Naive thymus-derived CD8-positive, alpha-beta T cell (primary cell): ENCODE measurements at places on chromosomes 11 and 22. TPM values are rescaled to one million over a fixed set of nuclear protein-coding genes. Genes with fewer than 3 reads are reported as not detected.

The CELSR1 gene
- 1.2 TPM for total RNA-seq

The SLC6A5 gene
- total RNA-seq = not detected

The MAP6 gene
- not detected for total RNA-seq

The CNTF gene
- 3.0 TPM for total RNA-seq

The APOL5 gene
- not detected for total RNA-seq

The MUC5AC gene
- total RNA-seq = not detected

The OR6A2 gene
- total RNA-seq = not detected

The WDR74 gene
- total RNA-seq = 129 TPM

The RIMBP3B gene
- 2.4 TPM for total RNA-seq

The OR52B2 gene
- not detected for total RNA-seq

The TMEM191B gene
- 11.4 TPM for total RNA-seq

The SLC15A3 gene
- 14.9 TPM for total RNA-seq

GRCh38 chr11:46826310-46827044 is 19.6 kb downstream of the CKAP5 start:
- peak overlapping the region; percentile 90 for H3K4me3 ChIP-seq
- no peaks in the 10 kb centered on the region for H3K36me3 ChIP-seq
- peak; percentile 73 for DNase-seq
- peaks cover 12% of the 10 kb centered on the region for H3K4me1 ChIP-seq
- peak overlapping the region; percentile 68 for H3K27ac ChIP-seq
- no peaks in the 10 kb centered on the region for H3K27me3 ChIP-seq

DNA sequence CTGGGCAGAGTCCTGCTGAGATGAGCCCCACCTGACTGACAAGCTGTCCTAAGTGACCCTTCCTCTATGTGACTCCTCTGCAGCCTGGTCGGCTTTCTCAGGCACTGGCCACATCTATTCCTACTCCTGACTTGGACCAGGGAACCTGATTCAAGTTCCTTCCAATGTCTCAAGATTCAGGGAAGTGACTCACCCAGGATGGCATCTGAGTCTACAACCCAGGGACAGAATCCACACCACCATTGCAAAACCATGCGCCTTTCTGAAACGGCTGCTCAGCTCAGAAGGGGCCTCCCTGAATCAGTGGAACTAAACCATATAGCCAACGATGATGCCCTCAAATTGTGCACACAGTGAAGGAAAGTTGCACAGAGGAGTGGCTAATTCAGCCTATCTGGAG is 63.9 kb upstream of the CSNK2A3 start:
- no peak for DNase-seq
- H3K4me1 ChIP-seq = no peaks in the 10 kb centered on the region
- peaks cover 9% of the 10 kb centered on the region for H3K27me3 ChIP-seq
- H3K4me3 ChIP-seq = no peak overlapping the region
- H3K36me3 ChIP-seq = no peaks in the 10 kb centered on the region
- no peak overlapping the region for H3K27ac ChIP-seq

GRCh38 chr11:12787847-12788246 is 113.6 kb downstream of the TEAD1 start:
- no peaks in the 10 kb centered on the region for H3K36me3 ChIP-seq
- no peak for DNase-seq
- no peak overlapping the region for H3K4me3 ChIP-seq
- H3K27ac ChIP-seq = no peak overlapping the region
- H3K4me1 ChIP-seq = no peaks in the 10 kb centered on the region
- peaks cover 7% of the 10 kb centered on the region for H3K27me3 ChIP-seq

- no peaks in the 10 kb centered on the region for H3K27me3 ChIP-seq
- H3K27ac ChIP-seq = no peak overlapping the region
- no peak overlapping the region for H3K4me3 ChIP-seq
- DNase-seq = no peak
- peaks cover 25% of the 10 kb centered on the region for H3K36me3 ChIP-seq
Observed at GRCh38 chr11:71964641-71965040, 34.1 kb upstream of the IL18BP start.

DNA sequence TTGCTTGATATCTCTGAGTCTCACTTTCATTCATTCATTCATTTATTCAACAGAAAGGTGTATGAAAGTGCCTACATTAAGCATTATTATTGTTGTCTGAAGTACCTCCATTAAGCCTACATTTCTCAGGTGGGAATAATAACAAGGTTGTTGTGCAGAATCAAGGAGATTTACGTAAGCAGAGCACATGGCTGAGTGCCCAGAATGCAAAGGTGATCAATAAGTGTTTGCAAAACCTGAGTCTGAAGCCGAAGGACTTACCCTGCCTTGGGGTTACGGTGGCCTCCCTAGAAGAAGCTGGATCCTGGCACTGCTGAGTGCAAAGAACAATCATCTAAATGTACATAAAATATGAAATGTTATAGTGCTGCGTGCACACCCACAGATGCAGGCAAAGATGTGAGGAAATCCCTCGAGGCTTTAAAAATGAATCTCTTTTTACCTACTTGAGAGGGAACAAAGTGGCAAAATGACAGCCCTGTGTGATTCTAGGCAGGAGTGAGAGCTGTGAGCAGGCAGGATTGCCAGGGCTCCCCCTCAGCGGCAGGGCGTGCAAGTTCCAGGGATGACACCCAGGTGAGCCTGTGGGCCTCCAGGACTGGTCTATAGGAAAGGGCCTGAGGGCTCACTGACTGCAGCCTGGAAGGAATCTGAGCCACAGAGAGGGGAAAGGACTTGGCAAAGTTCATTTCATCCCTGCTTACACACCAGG is 133.1 kb upstream of the TBCEL start:
- peaks cover 37% of the 10 kb centered on the region for H3K27me3 ChIP-seq
- no peak overlapping the region for H3K27ac ChIP-seq
- no peak for DNase-seq

DNA sequence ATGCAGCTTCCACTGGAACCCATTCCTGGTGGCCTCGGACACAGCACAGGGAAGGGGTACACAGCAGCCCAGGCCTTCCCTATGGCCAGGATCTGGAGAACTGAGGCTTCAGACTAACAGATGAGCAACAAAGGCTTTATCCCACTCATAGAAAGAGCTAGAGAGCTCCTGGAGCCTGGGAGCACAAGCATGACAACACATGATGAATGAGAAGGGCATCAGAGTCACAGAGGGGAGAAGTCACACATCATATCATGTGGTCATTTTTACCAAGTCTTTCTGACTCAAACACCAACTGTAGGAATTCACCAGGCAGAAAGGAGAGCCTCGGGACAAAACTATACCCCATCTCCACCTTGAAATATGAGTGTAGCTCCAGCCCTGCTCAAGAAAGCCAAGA is 43.2 kb downstream of the NRXN2 start:
- H3K4me1 ChIP-seq = no peaks in the 10 kb centered on the region
- no peak overlapping the region for H3K27ac ChIP-seq
- no peak for DNase-seq
- no peaks in the 10 kb centered on the region for H3K36me3 ChIP-seq
- no peak overlapping the region for H3K4me3 ChIP-seq

DNA sequence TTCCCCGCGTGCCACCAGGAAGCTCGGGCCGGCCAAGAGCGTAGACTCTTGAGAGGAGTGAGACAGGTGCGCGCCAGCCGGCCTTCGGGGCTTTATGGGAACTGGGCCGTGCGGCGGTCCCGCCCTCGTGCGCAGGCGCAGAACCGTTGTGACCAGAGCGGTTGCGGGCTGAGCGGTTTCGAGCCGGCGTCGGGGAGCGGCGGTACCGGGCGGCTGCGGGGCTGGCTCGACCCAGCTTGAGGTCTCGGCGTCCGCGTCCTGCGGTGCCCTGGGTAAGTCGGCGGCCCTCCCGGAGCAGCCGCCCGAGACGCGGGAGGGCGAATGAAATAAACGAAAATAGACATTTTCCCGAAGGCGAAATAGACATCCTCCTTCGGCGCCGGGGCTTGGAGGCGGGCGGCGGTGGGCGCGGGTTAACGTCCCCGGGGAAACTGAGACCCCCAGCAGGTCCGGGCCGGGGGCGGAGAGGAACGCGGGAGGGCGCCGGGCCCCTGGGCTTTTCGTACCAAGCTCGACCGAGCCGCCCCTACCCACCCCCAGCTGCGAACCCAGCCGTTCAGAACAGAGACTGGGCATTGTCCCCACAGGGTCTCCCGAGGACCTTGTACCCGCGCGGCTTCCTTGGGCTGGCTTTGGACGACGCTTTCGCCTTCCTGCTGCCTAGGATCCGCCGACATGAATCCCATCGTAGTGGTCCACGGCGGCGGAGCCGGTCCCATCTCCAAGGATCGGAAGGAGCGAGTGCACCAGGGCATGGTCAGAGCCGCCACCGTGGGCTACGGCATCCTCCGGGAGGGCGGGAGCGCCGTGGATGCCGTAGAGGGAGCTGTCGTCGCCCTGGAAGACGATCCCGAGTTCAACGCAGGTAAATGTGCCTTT is at the start of gene ASRGL1:
Gene ASRGL1, plus strand, starts transcription at position 146 of the 879 bp plus-strand sequence. Its CDS starts 530 bp downstream, at position 676.
- peak within 1 kb of the TSS; percentile 68 for H3K27ac ChIP-seq
- H3K27me3 ChIP-seq = peaks cover 11% of the 10 kb centered on the region
- peak; percentile 64 for DNase-seq
- peaks cover 17% of the 10 kb centered on the region for H3K4me1 ChIP-seq
- H3K4me3 ChIP-seq = peak within 1 kb of the TSS; percentile 86

DNA sequence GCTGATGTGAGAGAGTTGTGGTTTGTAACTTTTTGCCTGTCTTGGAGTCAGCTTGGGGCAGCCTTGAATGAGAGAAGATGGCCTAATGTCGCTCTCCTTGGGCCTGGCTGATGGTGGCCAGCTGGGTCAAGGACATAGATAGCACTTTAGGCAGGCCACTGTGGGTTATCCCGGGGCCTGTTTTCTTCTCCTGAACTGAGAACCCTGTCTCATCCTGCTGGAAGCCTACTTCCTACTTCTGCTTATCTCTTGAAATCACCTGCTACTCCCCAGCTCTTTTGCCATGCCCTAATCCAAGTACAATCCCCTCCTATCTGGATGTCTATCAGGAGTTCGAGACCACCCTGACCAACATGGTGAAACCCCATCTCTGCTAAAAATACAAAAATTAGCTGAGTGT is 49.5 kb downstream of the OSBP2 start:
- H3K36me3 ChIP-seq = no peaks in the 10 kb centered on the region
- no peak overlapping the region for H3K27ac ChIP-seq
- peaks cover 3% of the 10 kb centered on the region for H3K4me1 ChIP-seq
- no peak for DNase-seq
- H3K27me3 ChIP-seq = peaks cover 2% of the 10 kb centered on the region

- H3K36me3 ChIP-seq = no peaks in the 10 kb centered on the region
- H3K27me3 ChIP-seq = no peaks in the 10 kb centered on the region
- H3K4me1 ChIP-seq = peaks cover 13% of the 10 kb centered on the region
- no peak for DNase-seq
Observed at GRCh38 chr11:107836851-107837250, 21.7 kb downstream of the SLC35F2 start.

DNA sequence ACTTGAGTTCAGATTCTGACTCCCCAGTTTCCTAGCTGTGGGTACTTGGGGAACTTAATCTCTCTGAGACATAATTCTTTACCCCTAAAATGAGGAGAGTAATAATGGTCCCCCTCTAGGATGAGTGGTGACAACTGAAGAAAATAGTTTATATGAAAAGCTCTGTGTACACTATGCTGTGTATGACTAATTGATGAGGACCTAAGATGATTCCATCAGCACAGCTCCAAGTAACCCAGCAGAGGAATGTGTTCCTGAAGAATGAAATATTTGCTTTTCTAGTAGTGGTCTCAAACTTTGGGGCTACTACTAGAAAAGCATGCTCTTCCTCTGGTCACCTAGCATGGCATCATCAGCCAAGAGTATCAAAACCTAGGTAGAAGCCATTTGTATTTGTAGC is 217.3 kb upstream of the NARS2 start:
- H3K4me1 ChIP-seq = no peaks in the 10 kb centered on the region
- H3K4me3 ChIP-seq = no peak overlapping the region
- no peak overlapping the region for H3K27ac ChIP-seq
- peaks cover 9% of the 10 kb centered on the region for H3K27me3 ChIP-seq

DNA sequence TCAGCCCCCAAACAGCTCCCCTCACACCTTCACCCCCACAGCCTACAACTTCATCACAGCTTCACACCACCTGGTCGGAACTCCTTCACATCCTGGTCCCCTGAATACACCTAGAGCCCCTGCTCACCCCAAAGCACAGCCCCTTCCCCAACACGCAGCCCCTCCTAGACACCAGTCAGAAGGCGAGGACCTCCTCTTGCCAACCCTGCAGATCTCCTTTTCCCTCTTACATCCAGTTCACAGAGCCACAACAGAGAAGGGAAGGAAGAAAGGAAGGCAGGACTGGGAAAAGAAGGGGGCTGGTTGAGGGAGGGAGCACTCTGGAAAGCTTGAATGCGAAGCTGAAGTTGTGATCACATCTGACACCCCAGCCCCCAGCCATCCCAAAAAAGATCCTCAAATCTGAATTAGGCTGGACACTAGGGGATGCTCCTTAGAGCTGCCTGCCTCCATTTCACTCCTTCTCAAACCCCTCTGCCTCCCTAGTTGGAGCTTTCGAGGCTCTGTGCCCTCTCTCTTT is 629 bp downstream of the CCKBR start:
- no peaks in the 10 kb centered on the region for H3K36me3 ChIP-seq
- H3K27ac ChIP-seq = no peak overlapping the region
- H3K4me1 ChIP-seq = no peaks in the 10 kb centered on the region
- DNase-seq = no peak
- H3K27me3 ChIP-seq = peaks cover 11% of the 10 kb centered on the region
- no peak overlapping the region for H3K4me3 ChIP-seq

- H3K4me1 ChIP-seq = peaks cover 11% of the 10 kb centered on the region
- H3K4me3 ChIP-seq = no peak overlapping the region
- no peak overlapping the region for H3K27ac ChIP-seq
- DNase-seq = no peak
Observed at GRCh38 chr11:112540261-112540660, 279.6 kb upstream of the PLET1 start.

- H3K4me1 ChIP-seq = no peaks in the 10 kb centered on the region
- no peaks in the 10 kb centered on the region for H3K27me3 ChIP-seq
- no peak overlapping the region for H3K4me3 ChIP-seq
- no peak for DNase-seq
Observed at GRCh38 chr22:43042101-43042780, 27.3 kb upstream of the PACSIN2 start.

- H3K36me3 ChIP-seq = no peaks in the 10 kb centered on the region
- H3K27ac ChIP-seq = no peak overlapping the region
- H3K27me3 ChIP-seq = no peaks in the 10 kb centered on the region
- no peak overlapping the region for H3K4me3 ChIP-seq
- DNase-seq = no peak
- peaks cover 12% of the 10 kb centered on the region for H3K4me1 ChIP-seq
Observed at GRCh38 chr11:1858154-1858553, 5.3 kb downstream of the LSP1 start.

DNA sequence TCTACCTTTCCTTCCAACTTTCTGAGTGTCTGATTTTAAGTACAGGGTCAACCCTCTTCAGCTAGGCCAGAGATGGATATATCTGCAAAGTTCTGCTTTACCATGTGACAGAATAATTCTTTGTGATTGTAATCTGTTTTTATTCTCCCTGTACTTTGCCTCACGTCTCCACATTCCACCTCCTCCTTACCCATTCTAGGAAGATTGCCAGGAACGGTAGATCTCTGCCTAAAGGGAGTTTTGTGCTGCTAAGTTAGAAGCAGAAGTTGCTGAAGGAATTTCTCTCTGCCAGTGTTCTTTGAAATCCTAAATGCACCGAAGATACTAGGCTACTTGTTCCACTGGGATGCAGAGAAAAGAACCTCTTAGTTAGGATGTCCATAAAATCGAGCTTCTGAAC is 20.7 kb upstream of the FAM181B start:
- peaks cover 44% of the 10 kb centered on the region for H3K4me1 ChIP-seq
- no peak overlapping the region for H3K4me3 ChIP-seq
- peaks cover 1% of the 10 kb centered on the region for H3K27me3 ChIP-seq
- no peak for DNase-seq

- H3K27me3 ChIP-seq = peaks cover 15% of the 10 kb centered on the region
- H3K4me3 ChIP-seq = no peak overlapping the region
- H3K27ac ChIP-seq = no peak overlapping the region
- H3K36me3 ChIP-seq = no peaks in the 10 kb centered on the region
Observed at GRCh38 chr22:48926643-48927042, 901.0 kb downstream of the BRD1 start.
